ENCODE measurements at places on chromosomes 3 and 15.

- peak; percentile 12 for DNase-seq
Observed at GRCh38 chr3:45573591-45573990, 21.0 kb upstream of the LIMD1 start.

GRCh38 chr3:150494411-150494977, 51.8 kb downstream of the SERP1 start:
- no peak for DNase-seq

DNA sequence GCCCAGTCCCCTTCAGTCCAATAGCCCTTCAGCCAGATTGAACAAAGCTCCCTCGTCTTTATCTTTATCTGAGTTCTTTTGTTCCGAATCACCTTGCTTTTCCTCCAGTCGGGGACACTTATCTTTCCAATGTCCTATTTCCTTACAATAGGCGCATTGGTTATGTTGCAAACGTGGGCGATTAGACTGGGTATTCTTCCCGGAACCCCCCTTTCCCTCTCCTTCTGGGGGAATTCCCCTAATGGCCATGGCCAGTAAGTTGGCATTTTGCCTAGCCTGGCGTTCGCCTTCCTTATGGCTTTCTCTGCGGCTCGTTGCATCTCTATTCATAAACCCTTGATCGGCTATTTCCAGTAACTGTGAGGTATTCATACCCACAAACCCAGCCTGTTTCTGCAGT, 82.2 kb upstream of the VEPH1 start:
- DNase-seq: no peak

DNA sequence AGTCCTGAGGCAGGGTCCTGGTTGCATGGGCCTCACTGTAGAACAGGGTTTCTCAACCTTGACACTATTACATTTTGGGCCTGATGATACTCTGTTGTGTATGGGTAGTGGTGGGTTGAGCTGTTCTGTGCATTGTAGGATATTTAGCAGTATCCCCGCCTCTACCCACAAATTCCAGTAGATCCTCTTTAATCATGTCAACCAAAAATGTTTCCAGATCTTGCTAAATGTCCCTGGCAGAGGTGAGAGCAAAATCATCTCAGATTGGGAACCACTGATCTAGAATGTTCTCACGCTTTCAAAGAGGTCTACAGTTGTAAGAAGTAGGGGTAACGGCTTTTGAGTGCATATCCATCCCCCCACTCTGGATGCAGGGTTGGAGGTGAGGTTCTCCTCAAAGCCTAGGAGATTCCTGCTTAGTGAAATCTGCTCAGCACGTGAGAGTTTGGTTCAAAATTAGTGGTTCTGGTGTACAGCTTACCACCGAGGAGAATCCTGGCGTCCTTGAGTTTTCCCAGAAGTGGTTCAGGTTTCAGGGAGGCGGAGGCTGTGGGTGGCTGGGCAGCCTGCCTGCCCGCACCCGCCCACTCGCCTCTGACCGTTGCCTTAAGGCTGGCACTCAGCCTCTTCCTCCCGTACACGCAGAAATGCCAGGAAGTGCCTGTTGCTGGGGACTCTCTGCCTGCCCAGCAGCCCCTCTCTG, 5.3 kb downstream of the ACVR2B start:
- no peak for DNase-seq

DNA sequence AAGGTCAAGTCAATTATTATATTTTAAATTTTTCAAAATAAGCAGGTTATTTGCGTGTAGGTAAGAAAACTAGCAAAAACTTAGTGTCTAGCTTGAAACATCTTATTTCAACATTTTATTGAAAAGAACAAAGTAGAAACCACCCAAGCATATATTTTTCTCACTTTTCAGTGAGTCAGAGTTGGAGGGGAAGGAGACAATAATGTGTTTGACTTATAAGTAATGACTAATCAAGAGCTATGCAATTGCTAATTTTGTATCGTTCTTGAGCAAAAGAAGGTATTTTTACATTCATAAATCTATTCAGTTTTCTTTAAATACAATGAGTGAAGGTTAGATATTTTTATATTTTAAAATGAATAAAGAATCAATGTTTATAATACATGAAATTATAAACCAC, 54.4 kb upstream of the P2RY1 start:
- DNase-seq: no peak

DNA sequence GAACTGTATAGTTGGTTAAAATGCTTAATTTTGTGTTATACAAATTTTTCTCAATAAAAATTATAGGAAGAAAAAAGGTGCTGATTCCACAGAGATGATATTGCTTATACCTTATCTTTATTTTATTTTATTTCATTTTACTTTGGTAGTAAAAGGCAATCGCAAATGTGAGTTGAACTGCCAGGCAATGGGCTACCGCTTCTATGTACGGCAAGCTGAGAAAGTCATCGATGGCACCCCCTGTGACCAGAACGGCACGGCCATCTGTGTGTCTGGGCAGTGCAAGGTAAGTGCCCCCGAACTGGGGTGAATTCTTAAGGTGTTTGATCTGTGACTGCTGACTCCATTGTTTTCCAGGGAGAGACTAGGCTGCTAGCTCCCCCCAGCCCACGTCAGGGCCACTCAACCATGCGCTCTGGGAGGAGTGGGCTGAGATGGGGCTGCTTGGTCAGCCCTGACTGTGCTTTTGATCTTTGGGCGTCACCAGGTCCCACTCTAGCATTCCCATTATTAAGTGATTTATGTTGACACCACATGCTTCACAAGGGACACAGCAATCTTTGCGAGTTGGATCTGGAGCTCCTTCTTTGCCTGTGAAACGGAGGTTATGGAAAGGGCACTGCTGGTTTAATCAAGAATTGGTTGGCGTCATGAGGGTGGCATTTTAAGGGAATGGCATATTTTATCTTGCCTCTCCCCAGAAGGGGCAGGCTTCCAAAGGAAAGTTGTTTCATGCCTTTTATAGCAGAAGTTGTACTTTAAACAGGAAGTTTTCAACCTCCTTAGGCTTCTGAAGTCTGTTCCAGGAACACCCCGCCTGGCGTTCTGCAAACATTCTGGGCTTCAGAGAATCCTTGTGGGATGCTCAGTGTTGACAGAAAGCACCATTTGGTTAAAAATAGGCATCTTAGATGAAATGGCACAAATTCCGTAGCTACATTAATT, 296.5 kb downstream of the THSD4 start:
- DNase-seq: no peak

DNA sequence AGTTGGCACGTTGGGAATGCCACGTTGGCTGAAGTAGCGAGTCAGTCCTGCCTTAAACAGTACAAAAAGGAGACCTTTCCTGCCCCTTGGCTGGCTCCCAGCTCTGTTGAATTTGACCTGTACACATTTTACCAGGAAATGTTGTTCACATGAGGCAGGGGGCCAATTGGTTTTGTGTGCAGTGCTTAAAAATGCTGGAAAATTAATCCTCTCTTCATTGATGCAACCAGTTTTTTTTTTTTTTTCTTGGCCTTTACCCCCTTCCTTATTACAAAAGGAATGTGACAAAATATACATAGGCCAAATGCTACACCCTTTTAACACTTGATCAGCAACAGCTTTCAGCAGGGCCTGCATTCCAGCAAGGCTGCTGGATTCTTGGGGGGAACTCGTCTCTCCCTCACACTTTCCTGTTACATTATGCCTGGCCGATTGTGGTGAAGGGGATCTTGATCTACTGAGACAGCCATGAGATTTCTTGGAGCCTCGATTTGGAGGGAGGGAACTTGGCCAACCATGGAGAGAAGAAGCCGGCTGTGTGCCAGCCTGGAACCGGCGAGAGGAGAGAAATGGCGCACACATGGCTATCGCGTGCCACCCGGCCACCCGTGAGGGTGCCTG, 93.1 kb downstream of the DNASE1L3 start:
- DNase-seq: no peak

GRCh38 chr15:47244361-47244760, 472.9 kb upstream of the SEMA6D start:
- DNase-seq: no peak

DNA sequence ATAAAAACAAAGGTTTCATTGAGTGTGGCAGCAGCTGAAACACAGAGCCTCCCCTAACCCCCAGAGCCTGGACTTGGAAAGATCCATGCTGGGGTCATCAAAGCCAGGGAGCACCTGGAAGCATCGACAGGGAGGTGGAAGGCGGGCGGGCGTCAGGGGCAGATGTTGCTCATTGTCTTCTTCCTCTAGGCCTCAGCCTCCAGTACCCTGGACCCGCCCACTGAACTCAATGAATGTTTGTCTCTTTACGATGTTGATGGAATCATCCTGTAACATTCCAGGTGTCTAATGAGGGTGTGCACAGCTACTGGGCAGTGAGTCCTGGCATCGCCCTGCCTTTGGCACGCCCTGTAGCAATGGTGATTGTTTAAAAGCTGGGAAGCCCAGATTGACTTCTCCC, 9.8 kb downstream of the GP5 start:
- no peak for DNase-seq

GRCh38 chr15:50758712-50759205, 6.7 kb downstream of the SPPL2A start:
- DNase-seq: no peak
